ENCODE measurements at places on chromosomes 6 and 20.

DNA sequence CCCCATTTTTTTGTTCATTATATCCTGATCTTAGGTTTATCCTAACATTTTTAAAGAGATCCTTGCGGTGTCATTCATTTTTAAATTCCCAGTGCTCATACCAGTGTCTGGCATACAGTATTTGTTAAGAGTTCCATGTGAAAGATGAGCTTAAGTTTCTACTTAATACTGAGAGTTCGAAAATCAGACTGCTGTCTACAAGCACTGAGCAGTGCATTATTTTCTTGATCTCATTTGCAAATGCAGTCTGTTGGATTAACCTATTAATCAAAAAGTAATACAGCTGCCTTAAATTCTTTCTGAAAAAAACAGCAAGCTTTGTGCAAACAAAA is 663 bp downstream of the COQ3 start:
- DNase-seq: no peak

- no peak for DNase-seq
Observed at GRCh38 chr6:137227871-137228302, 8.7 kb upstream of the IFNGR1 start.

DNA sequence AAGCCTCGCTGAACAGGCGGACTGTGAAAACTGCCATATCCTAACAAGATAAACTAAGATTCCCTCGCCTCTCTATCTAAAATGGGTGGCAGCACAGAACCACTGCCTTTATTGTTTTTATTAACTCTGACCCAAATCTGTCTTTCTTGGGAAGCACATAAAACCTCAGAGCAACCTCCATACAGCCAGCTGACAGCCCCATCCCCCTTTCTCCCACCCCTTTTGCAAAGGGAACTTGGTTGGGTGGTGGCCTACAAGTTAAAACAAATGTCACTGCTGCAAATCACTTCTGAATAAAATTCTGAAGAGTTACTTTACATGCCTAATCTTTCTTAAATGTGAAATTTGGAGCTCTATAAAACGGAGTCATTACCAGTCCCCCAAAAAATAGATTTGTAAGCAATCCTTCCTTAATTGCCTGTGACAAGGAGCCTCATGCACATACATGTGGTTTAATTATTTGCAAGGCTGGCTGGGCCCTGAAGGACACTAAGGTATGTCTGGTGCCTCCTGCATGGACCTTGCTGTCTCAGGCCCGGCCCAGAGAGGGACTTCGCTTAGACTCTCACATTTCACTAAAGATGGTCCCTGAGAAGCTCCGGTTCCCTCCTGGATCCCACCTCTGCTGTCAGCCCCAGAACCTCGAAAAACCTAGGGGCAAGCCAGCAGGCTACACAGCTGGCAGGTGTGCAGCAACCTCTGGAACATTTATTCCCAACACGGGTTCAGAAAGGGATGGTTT is 21.7 kb downstream of the PXDC1 start:
- DNase-seq: no peak

- no peak for DNase-seq
Observed at GRCh38 chr6:130848945-130849344, 21.7 kb downstream of the SMLR1 start.

DNA sequence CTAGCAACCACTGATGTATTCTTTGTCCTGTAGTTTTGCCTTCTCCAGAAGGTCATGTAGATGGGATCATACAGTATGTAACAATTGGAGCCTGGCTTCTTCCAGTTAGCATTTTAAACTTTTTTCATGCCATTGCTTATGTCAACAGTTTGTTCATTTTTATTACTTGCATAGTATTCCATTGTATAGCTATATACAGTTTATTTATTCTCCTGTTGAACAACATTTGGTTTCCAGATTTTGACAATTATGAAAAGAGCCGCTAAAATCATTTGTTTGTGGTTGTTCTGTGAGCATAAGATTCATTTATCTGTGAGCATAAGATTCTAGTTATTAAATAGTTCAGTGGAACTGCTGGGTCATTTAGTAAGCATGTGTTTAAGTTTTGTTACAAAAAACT is 23.5 kb upstream of the CMTR1 start:
- DNase-seq: no peak

GRCh38 chr6:2008383-2008976 is 236.9 kb downstream of the GMDS start:
- no peak for DNase-seq

DNA sequence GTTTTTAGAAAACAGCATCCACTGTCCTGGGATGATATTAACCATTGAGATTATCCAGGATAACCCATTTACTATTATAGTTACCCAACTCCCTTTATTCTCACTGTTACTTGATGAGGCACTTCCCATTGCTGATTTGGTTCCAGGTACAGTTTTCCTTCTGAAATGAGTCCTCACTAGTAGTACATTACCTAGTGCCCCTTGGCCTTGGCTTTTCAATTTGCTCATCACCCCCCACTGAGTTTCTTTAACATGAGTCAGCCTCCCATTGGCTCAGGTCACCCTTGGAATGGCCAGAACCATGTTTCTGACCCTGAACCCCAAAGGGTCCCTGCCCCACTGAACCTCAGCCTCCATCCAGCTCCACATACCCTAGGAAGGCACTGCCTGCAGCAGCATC is 28.4 kb downstream of the MDGA1 start:
- DNase-seq: no peak

- no peak for DNase-seq
Observed at GRCh38 chr6:127458817-127459216, 372 bp downstream of the KIAA0408 start.

- no peak for DNase-seq
Observed at GRCh38 chr6:15465212-15465611, 197.6 kb downstream of the DTNBP1 start.

GRCh38 chr6:83354747-83355146 is 76.1 kb downstream of the ME1 start:
- DNase-seq: no peak

GRCh38 chr20:59291740-59292383 is 8.5 kb upstream of the EDN3 start:
- DNase-seq: no peak

DNA sequence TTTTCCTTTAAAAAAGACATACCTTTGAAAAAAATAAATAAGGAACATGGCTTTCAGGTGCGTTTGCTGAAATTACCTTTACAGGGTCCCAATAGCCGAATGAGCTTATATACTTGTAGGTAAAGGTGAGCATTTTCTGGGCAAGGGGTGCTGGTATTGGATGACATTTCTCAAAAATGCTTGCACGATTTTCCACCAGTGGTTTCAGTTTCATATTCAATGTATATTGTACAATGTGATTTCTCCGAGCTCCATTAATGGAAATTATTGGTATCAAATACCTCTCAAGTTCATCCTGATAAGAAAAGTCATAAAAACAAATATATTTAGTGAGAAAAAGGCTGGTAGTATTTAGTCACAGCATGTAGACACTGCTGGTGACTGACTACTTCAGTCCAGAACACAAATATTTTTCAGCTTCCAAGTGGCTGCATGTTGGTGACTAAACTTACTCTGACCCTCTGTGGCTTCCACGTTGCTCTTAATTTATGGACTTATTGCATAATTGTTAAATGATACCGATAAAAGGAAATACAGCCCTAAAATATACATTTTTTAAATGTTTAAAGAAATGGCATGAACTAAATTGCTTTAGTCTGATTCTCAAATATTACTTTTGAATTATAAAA is 32.9 kb upstream of the ZBTB24 start:
- DNase-seq: no peak

DNA sequence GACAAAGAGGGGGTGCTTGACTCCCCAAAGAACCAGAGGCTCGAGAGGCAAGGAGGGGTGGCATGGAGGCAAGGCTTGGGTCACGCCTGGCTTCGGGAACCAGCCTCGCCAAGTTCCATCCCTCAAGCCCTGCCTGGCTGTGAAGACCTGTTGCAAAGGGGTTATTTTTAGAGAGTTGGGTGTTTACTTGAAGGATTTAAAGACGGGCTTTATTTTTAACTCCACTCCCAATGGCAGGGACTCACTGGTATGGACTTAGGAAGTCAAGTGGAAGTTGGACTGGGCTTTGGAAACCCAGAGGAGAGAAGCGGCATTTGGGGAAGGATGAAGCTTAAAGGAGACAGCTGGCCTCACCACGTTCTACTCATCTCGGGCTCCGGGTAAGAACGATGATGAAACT is 43.1 kb downstream of the JPH2 start:
- DNase-seq: no peak

- no peak for DNase-seq
Observed at GRCh38 chr6:141077355-141078333, 1055.1 kb upstream of the GJE1 start.

DNA sequence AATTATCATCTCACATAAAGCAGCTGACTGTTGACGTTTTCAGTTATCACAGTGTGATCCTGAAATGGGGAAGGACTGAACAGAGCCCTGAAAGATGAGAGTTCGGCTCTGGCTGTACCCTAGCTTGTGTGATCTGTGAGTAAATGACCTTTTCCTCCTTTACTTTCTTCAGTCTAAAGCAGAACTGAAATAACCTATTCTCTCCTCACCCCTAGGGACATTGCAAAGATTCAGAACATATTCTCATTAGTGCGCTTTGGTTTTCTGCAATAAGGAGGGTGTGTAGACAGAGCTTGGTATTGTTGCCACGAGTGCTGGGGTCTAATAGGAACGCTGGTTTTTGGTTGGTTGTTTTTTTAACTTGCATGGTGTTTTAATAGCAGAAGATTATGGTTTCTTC is 16.7 kb downstream of the FARS2 start:
- DNase-seq: no peak

GRCh38 chr6:148438632-148439031 is 96.0 kb downstream of the SASH1 start:
- no peak for DNase-seq

GRCh38 chr6:21158149-21158548 is 435.4 kb upstream of the SOX4 start:
- no peak for DNase-seq

- DNase-seq: no peak
Observed at GRCh38 chr6:55758156-55758937, 117.0 kb downstream of the BMP5 start.

GRCh38 chr6:119536666-119537065 is 187.1 kb upstream of the MAN1A1 start:
- no peak for DNase-seq

GRCh38 chr6:22108199-22108598 is 188.6 kb downstream of the PRL start:
- no peak for DNase-seq

DNA sequence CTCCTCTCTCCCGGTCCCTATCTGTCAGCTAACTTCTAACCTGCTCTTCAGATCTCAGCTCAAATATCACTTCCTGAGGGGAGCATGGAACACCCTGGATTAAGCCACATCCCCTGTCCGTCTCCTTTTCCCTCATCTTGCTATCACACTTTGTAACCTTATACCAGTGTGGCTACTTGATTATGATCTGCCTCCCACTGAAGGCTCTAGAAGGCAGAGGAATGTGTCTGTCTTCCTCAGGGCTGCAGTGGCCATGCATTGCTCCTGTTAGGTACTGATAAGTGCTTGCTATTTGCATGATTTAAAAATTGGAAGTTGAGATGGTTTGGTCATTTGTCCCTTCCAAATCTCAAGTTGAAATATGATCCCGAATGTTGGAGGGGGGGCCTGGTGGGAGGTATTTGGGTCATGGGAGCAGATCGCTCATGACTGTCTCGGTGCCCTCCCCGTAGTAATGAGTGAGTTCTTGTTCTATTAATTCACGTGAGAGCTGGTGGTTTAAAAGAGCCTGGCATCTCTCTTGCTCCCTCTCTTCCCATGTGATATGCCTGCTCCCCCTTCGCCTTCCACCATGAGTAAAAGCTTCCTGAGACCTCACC is 71.4 kb downstream of the PLCB4 start:
- DNase-seq: no peak

- DNase-seq: no peak
Observed at GRCh38 chr6:24451581-24452388, 37.6 kb downstream of the GPLD1 start.

DNA sequence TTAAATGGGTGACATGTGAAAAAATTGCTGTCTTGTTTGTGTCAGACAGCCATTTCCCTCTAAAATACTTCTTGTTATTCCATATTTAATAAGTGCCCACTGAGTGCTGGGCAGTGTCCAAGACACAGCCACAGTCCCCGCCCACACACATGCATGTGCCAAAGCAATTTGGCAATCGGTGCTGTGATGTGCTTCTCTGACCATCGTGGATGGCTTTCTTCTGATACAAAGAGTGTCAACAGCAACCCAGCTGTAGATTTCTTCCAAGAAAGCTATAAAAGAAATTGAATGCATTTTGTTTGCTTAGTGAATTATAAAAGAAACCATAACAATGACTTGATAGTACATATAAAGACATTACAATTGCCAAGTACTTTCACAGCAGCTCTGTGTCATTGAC is 140.5 kb upstream of the ATXN1 start:
- DNase-seq: no peak

DNA sequence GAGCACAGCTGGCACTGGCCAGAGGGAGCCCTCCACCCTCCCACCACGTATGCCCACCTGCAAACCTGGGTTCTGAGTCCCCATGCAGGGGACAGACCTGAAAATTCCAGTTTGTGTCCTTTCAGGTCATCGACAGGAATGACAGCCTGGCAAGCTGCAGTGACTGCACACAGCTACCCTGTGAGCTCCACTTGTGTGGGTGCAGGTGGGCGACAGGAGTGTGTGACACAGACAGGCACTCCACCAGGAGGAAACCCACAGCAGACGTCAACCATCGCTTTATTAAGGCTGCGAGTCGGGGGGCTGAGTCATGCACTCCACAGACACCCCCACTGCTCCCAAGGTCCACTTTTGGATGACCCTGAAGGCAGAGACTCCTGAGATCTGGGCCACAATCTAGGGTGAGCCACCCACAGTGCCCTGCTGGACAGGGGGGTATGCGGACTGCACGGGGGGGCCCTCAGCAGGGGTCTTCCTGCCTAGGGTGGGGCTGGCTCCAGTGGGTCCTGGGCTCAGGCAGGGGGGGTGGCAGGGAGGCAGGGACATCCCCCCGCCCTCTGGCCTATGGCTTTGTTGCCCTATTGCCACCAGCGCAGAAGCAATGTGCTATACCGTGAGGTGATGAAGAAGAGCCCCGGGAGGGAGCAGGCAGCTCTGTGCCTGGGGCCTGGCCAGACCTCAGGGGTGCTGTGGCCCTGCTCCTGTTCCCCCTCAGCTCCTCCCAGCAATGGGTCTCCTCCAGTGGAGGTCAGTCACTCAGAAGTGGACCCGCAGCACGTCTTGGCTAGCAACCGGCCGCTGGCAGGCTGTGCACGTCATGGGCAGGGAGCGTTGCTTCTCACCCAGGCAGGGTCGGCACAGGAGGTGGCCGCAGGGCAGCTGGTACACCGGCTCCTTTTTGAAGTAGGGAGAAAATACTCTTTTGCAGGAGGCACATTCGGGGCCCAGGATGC is 25.1 kb upstream of the AVP start:
- DNase-seq: no peak

GRCh38 chr20:63452341-63452740 is 20.1 kb downstream of the KCNQ2 start:
- DNase-seq: no peak

GRCh38 chr20:21344206-21344900 is 41.2 kb downstream of the XRN2 start:
- DNase-seq: no peak

- no peak for DNase-seq
Observed at GRCh38 chr6:53671111-53671510, 5.6 kb upstream of the KLHL31 start.

GRCh38 chr6:133644548-133644891 is 244.4 kb upstream of the TCF21 start:
- DNase-seq: no peak

GRCh38 chr6:139698526-139699176 is 324.2 kb upstream of the CITED2 start:
- DNase-seq: no peak

Measured in stimulated activated CD4-positive, alpha-beta T cell treated with anti-CD3 and anti-CD28 coated beads, Interleukin-15, amount 100 ng/mL, for 1 hour (primary cell).